ENCODE measurements at places on chromosomes 1 and 21.

GRCh38 chr1:60821156-60821555 is 261.2 kb upstream of the NFIA start:
- DNase-seq: no peak

DNA sequence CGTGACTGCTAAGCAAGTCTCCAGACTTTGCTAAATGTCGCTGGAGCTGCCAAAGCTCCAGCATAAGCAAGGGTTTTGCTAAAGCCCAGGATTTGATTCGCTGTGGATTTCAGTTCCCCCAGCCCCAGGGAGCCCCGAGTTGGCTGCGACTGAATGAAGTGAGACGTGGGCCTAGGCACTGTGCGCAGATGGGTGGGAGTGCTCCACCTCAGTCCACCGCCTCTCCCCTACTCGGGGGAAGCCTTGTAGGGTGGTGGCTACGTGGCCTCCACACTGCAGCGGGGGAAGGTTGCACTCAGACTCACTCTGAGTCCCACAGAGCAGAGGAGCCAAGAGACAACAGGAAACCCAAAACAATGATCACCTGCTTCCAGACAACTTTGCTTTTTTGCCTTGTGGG is 397.8 kb upstream of the VAMP3 start:
- DNase-seq: no peak

- DNase-seq: no peak
These were observed 74.5 kb upstream of the COL24A1 start for GRCh38 chr1:86231076-86231475.

- no peak for DNase-seq
These were observed 3.5 kb upstream of the ST3GAL3 start for GRCh38 chr1:43703836-43704235.

DNA sequence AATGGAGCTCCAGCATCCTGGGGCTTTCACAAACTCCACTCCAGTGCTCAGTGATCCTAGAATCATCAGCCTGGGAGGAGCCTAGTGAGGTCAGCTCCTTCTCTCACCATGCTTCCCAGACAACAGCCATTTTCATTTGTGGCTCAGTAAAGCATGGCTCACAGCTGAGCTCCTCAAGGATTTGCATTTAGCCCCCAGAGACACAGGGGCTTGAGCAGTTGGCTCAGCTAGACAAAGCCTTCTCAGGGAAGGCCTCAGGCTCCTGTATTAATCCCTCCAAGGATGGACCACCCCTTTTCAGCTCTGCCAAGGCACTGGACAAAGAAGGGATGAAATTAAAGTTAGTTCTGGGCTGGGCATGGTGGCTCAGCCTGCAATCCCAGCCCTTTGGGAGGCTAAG is 39.5 kb downstream of the ERI3 start:
- no peak for DNase-seq

DNA sequence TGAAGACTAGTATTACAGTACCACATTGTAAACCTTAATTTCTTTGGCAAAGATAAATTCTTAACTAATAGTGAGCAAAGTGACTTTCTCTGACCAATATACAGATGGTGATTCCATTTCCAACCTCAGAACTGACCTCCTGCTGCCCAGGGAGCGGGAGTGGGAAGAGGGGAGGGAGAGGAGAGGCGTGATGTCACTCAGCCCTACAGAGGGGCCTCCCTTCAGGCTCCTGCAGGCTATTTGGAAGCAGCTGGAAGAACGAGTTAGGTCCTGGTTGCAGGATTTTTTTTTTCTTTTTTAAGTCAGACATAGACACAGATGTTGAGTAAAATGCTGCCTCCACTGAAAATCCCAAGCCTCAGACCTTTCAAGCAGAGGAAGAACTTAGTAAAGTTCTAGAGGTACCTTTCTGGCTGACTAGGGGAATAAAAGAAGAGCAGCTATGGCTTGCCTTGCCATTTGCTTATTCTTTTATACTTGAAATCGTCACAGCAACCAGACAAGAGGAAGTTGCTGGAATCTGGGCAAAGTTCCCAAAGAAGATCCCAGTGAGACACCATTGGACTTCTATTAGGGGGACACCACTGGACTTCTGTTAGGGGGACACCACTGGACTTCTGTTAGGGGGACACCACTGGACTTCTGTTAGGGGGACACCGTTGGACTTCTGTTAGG is 54.5 kb downstream of the EXO1 start:
- no peak for DNase-seq

DNA sequence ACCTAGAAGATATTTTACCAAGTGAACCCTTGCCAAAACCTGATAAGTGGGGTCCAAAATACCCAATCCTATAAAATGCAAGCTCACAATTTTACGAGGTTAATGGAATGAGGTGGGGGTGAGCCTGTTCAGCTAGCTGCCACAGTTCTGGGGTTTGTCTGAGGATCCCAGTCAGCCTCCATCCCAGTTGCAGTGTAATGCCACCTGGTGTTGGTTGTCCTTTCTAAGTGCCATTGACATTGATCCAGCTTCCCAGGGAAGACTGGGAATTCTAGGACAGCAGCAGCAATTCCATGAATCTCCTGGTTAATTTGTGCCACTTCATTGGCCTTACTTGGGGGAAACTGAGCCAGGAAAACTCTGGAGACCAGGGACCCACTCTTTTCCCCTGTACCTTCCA is 298.3 kb downstream of the RWDD3 start:
- DNase-seq: no peak

- DNase-seq: no peak
These were observed 86.7 kb upstream of the TLR5 start for GRCh38 chr1:223229756-223230155.

DNA sequence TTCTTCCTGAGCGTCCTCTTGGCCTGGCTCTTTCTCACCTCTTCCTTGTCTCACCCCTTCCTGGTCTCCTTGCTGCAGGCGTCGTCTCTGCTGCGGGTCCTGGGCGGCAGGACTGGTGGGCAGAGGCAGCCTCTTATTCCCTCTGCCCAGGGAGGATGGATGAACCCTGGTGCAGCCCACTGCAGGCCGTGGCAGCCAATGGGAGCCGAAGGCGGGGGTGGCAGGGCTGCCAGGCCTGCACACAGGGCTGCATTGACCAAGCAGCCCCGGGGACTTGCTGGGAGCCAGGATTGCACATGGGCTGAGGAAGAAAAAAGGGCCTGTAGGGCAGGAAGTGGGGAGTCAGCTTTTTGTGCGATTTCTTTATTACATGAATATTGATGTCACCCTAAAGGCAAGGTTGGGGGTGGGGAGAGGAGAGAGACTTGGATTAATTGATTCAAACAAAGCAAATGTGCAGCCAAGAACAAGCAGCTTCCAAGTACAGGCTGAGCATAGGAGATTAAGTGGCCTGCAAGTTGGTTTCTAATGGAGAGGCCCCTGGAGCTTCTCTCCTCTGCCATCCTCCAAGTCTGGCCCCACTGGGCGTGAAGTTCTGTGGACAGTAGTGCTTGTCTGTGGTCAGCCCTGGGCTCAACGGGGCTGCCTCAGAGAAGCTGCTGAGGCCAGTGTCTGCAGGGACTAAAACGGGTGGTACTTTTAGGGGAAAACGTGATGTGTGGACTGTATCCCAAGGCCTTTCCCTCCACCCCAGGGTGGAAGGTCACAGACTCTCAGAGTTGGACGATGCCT is at the start of gene S100B:
TSS of gene S100B (minus strand) at position 108 of the 792 bp plus-strand sequence. CDS start 2,667 bp downstream, outside the sequence.
- peak; percentile 91 for DNase-seq

GRCh38 chr1:22327411-22327810 is 124.2 kb upstream of the ZBTB40 start:
- DNase-seq: no peak

GRCh38 chr1:1216770-1217620 is 3.0 kb upstream of the TNFRSF4 start:
- DNase-seq: no peak

DNA sequence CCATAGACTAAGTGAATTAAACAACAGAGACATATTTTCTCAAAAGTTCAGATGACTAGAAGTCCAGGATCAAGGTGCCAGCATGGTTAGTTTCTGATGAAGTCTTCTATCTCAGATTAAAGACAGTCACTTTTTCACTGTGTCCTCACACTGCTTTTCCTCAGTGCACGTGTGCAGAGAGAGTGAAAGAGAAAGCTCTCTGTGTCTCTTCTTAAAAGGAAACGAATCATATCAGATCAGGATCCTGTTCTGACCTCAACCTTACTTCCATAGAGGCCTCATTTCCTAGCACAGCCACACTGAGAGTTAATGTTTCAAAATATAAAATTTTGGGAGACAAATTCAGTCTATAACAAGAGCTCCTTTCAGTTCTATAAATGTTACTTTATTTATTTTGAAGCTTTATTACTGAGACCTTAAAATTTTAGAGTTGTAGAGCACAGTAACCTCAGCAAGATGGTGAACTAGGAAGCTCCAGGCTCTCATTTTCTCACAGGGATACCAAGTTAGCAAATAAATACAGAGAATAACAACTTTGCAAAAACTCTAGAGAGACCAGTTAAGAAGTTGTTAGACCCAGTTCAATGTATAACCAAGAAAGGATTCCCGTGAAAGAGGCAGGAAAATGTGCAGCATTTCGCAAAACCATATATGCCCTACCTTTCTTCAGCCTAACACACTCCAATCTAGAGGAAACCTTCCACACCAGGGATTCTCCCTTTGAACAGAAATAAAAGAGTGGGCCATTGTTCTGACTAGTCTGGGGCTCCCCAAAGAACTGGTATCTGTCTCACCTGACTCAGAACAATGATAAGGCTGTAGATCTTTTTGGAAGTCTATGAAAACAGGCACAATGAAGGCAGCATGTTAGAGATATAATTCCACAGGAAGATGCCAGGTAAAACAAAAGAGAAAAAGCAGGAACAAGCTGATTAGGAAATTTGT is 372.2 kb downstream of the MRPL39 start:
- DNase-seq: no peak

- DNase-seq: no peak
These were observed 105.4 kb upstream of the PDC start for GRCh38 chr1:186566140-186566855.

GRCh38 chr1:174023440-174023839 is 1.3 kb upstream of the RC3H1 start:
- DNase-seq: no peak

- no peak for DNase-seq
These were observed 9.7 kb downstream of the ADARB1 start for GRCh38 chr21:45084121-45084520.
